CD8-positive, alpha-beta memory T cell (primary cell): ENCODE measurements at places on chromosomes 12 and 14.

- H3K27ac ChIP-seq: no peak overlapping the region
- no peaks in the 10 kb centered on the region for H3K36me3 ChIP-seq
- DNase-seq: no peak
- H3K4me3 ChIP-seq: no peak overlapping the region
- H3K27me3 ChIP-seq: no peaks in the 10 kb centered on the region
- no peaks in the 10 kb centered on the region for H3K4me1 ChIP-seq
These were observed 45.1 kb downstream of the FAM222A start for GRCh38 chr12:109758426-109759420.

GRCh38 chr12:109378569-109378968, 30.9 kb downstream of the MYO1H start:
- no peak for DNase-seq
- H3K4me1 ChIP-seq: no peaks in the 10 kb centered on the region
- H3K27ac ChIP-seq: no peak overlapping the region
- no peaks in the 10 kb centered on the region for H3K36me3 ChIP-seq
- no peak overlapping the region for H3K4me3 ChIP-seq

DNA sequence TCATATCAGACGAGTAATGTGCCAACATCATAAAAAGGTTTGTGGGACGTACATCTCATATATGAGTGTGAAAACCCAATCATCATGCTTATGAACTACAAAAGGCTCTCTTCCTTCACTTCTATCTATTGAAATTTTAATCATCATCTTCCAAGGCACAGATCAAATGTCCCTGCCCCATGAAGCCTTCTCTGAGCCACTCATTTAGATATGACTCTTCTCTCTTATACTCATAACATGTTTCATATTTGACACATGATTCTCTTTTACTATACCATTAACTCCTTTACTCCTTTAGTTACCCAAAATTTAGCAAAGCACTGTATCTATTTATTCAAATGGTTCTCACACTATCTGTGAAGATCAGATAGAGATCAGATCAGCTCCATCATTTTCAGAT, 22.2 kb downstream of the RALGAPA1 start:
- H3K4me3 ChIP-seq: no peak overlapping the region
- DNase-seq: no peak
- no peaks in the 10 kb centered on the region for H3K36me3 ChIP-seq
- H3K27ac ChIP-seq: no peak overlapping the region
- H3K4me1 ChIP-seq: no peaks in the 10 kb centered on the region

GRCh38 chr12:43022838-43023237, 433.3 kb upstream of the PRICKLE1 start:
- H3K27me3 ChIP-seq: no peaks in the 10 kb centered on the region
- H3K4me3 ChIP-seq: no peak overlapping the region
- DNase-seq: no peak

DNA sequence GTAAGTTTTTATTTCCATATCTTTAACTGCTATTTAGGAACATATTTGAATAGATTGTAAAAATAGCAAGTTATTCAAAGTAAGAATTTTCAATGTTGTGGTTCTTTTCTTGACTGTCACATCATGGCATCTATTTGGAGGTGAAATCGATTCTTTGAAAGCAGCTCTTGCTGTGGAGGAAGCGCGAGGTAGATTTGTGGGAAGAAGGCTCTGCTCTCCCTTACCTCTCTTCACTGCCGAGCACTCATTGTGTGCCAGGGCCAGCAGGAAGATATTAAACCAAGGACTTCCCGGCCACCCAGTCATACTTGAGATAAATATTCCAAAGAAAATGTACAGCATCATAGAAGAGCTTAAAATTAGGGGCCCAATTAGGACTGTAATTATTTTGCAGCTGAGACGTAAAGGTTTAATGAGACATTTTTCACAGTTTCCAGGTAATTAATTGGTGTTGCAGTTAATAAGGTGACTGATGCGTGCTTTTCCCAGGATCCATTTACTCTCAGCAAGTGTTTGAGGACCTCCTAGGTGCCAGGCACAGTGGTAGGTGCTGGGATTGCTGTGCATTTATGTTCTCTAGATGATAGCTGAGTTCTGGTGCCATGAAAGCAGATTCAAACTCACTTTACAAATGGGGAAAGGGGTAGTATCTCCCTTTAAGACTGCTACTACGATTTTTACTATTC, 89.2 kb upstream of the DYNC1H1 start:
- H3K4me1 ChIP-seq: peaks cover 73% of the 10 kb centered on the region
- no peaks in the 10 kb centered on the region for H3K27me3 ChIP-seq
- peaks cover 32% of the 10 kb centered on the region for H3K36me3 ChIP-seq
- peak overlapping the region; percentile 9 for H3K27ac ChIP-seq
- no peak for DNase-seq

- DNase-seq: no peak
- no peaks in the 10 kb centered on the region for H3K27me3 ChIP-seq
- H3K4me3 ChIP-seq: no peak overlapping the region
- no peaks in the 10 kb centered on the region for H3K4me1 ChIP-seq
These were observed 136.2 kb downstream of the STXBP6 start for GRCh38 chr14:24913746-24914145.

DNA sequence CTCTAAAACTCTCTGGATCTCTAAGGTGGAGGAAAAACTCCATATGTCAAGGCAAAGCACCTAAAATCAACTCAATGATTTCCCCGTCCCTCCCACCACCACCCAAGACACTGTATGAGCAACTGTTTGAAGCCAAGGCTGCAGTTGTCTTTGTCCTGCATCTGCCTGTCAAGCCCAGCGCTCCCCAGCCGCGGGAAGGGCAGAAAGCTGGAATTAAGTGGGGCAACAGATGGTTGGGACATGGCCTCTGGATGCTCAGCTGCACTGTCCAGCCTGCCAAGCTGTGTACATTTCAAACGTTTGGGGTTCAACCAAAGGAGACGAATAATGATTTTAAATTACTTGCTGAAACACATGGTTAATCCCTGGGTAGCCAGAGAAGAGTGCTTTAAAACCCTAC, 42.2 kb upstream of the PTGR2 start:
- no peak for DNase-seq
- H3K4me3 ChIP-seq: no peak overlapping the region
- no peaks in the 10 kb centered on the region for H3K4me1 ChIP-seq
- no peaks in the 10 kb centered on the region for H3K27me3 ChIP-seq
- H3K27ac ChIP-seq: no peak overlapping the region

GRCh38 chr12:130203151-130203550, 40.9 kb downstream of the FZD10 start:
- no peaks in the 10 kb centered on the region for H3K4me1 ChIP-seq
- no peak for DNase-seq
- no peaks in the 10 kb centered on the region for H3K36me3 ChIP-seq
- H3K27ac ChIP-seq: no peak overlapping the region
- H3K27me3 ChIP-seq: no peaks in the 10 kb centered on the region

- H3K36me3 ChIP-seq: no peaks in the 10 kb centered on the region
- no peak for DNase-seq
- H3K4me1 ChIP-seq: no peaks in the 10 kb centered on the region
- no peak overlapping the region for H3K27ac ChIP-seq
- H3K4me3 ChIP-seq: no peak overlapping the region
- H3K27me3 ChIP-seq: no peaks in the 10 kb centered on the region
These were observed 11.0 kb upstream of the MMP17 start for GRCh38 chr12:131817241-131817640.

- H3K4me3 ChIP-seq: no peak overlapping the region
- no peak for DNase-seq
- no peak overlapping the region for H3K27ac ChIP-seq
These were observed 235.6 kb upstream of the RPL10L start for GRCh38 chr14:46887144-46887543.

GRCh38 chr12:14961466-14962152, at the start of gene ARHGDIB:
Gene ARHGDIB, minus strand, starts transcription at chr12:14961601. Its CDS starts 10,889 bp downstream, at chr12:14950712.
- peak within 1 kb of the TSS; percentile 85 for H3K27ac ChIP-seq
- no peaks in the 10 kb centered on the region for H3K27me3 ChIP-seq
- peak within 1 kb of the TSS; percentile 94 for H3K4me3 ChIP-seq

DNA sequence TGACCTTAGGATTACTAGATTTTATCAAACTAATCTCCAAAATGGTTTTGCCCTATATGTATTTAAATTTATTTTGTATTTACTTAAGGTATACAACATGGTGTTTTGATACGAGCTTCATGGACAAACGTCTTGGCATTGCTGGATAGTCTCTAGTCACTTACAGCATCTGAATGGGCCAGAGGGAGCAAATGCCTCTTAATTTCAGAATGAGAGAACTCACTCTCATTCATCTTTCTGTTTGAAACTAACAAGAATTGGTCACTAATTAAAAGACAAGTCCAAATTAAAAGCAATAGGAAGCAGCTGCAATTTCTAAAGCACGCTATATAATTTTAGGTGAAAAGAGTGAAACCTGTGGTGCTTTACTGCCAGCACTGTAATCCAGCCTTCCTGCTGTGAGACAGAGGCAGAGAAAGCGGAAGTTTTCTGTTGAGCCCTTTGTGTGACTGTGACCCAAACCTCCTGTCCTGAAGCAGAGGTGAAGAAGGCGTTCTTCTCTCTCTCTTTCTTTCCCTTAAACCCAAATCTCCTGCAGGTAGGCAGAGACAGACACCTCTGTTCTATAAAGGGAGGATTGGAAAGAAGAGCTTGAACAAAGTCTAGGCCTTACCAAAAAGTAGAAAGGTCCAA, 184.6 kb upstream of the NAV3 start:
- no peaks in the 10 kb centered on the region for H3K27me3 ChIP-seq
- no peak overlapping the region for H3K27ac ChIP-seq
- H3K4me3 ChIP-seq: no peak overlapping the region
- H3K4me1 ChIP-seq: no peaks in the 10 kb centered on the region

DNA sequence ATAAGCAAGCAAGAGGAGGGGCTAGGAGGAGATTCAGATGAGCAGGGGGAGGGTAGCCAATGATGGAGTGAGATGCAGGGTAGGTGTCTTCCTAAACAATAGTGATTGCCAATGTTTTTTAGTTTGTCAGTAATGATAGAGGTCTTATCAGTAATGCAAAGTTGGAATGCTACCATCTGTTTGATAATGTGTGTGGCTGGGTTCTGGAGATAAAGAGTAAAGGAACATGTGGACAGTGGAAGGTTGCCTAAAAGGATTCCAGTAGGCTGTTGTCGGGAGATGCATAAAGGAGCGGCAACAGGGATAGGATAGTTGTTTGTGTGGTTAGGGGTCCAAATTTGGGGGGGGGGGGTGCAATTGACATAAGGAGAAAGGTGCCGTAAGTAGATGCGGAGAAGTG, 52.5 kb downstream of the TESPA1 start:
- no peak overlapping the region for H3K4me3 ChIP-seq
- no peaks in the 10 kb centered on the region for H3K27me3 ChIP-seq
- peaks cover 40% of the 10 kb centered on the region for H3K4me1 ChIP-seq
- DNase-seq: no peak

GRCh38 chr14:80845856-80846255, 95.7 kb downstream of the CEP128 start:
- DNase-seq: no peak
- no peaks in the 10 kb centered on the region for H3K4me1 ChIP-seq
- H3K27me3 ChIP-seq: no peaks in the 10 kb centered on the region

- H3K4me3 ChIP-seq: no peak overlapping the region
- no peak for DNase-seq
- no peaks in the 10 kb centered on the region for H3K36me3 ChIP-seq
- H3K27ac ChIP-seq: no peak overlapping the region
These were observed 148.9 kb downstream of the SAMD4A start for GRCh38 chr14:54715811-54716210.

- H3K4me3 ChIP-seq: no peak overlapping the region
- H3K4me1 ChIP-seq: peaks cover 35% of the 10 kb centered on the region
- DNase-seq: no peak
- no peaks in the 10 kb centered on the region for H3K36me3 ChIP-seq
- H3K27ac ChIP-seq: no peak overlapping the region
These were observed 18.5 kb upstream of the KLRD1 start for GRCh38 chr12:10289005-10289754.

DNA sequence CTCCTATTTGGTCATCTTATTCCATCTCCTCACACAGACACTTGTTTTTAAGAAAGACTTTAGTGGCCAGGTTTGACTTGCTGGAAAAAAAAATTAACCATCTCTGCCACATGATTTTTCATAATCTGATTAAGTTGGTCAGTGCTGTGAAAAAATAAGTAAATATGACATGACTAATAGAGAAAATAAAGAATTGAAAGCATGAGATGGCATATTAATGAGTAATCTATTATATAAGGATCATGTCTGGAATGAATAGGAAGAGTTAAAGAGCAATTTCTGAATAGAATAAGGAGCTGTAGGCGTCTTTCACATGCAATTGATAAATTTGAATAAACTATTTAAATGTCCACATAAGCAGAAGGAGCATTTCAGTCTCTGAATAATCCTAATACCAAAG, 12.2 kb upstream of the SLCO1B1 start:
- no peak for DNase-seq
- no peak overlapping the region for H3K27ac ChIP-seq
- H3K4me1 ChIP-seq: no peaks in the 10 kb centered on the region
- no peaks in the 10 kb centered on the region for H3K27me3 ChIP-seq
- no peak overlapping the region for H3K4me3 ChIP-seq
- no peaks in the 10 kb centered on the region for H3K36me3 ChIP-seq

- H3K4me3 ChIP-seq: no peak overlapping the region
- H3K36me3 ChIP-seq: no peaks in the 10 kb centered on the region
- DNase-seq: no peak
These were observed 133.9 kb downstream of the STXBP6 start for GRCh38 chr14:24915958-24916595.

DNA sequence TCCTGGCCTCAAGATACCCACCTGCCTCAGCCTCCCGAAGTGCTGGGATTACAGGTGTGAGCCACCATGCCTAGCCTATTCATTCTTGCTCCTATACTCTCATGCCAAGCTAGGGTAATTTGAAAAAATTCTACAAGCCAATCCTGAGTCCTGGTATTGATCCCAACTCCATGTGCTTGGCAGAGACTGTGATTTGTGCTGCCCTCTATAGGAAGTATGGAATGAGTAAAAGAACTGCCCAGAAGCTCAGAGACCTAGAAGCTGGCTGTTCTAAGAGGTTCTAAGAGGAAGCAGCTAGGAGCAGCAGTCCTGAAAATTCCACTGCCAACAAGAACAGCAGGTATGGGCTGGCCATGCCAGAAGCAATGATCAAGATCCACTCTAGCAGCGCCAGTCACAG, 402.5 kb downstream of the PCNX1 start:
- no peak overlapping the region for H3K4me3 ChIP-seq
- no peak for DNase-seq
- no peaks in the 10 kb centered on the region for H3K36me3 ChIP-seq
- no peaks in the 10 kb centered on the region for H3K4me1 ChIP-seq
- H3K27me3 ChIP-seq: no peaks in the 10 kb centered on the region

- H3K27me3 ChIP-seq: no peaks in the 10 kb centered on the region
- H3K4me3 ChIP-seq: no peak overlapping the region
- H3K27ac ChIP-seq: no peak overlapping the region
These were observed 67.7 kb downstream of the GXYLT1 start for GRCh38 chr12:42076976-42077375.

GRCh38 chr12:52650520-52651081, 1.4 kb downstream of the KRT2 start:
- no peaks in the 10 kb centered on the region for H3K36me3 ChIP-seq
- H3K4me3 ChIP-seq: no peak overlapping the region
- no peak for DNase-seq
- H3K27me3 ChIP-seq: no peaks in the 10 kb centered on the region
- H3K4me1 ChIP-seq: peaks cover 43% of the 10 kb centered on the region

DNA sequence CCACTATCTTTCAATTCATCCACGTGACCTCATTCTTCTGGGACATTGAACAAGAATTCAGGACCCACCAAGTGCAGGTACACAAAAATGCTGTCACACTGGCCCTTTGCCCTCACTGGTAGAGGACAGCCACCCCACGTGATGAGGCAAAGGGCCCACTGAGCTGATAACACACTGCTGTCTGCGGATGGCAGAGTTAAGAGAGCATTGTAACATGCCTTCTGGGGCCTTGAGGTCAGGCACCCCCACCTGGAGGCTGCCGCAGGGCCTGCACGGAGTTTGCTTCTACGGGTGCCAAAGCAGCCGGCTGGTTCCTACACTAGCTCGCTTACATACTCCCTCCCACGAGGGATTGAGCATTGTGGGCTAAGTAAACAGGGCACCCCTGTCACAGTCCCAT, 101.0 kb downstream of the LRIG3 start:
- no peaks in the 10 kb centered on the region for H3K27me3 ChIP-seq
- H3K27ac ChIP-seq: no peak overlapping the region
- DNase-seq: no peak
- H3K36me3 ChIP-seq: no peaks in the 10 kb centered on the region
